ENCODE measurements at places on chromosomes 13 and 19. TPM values are rescaled to one million over a fixed set of nuclear protein-coding genes. Genes with fewer than 3 reads are reported as not detected.

ZFP14 gene
- total RNA-seq, result 2.2 TPM

KIRREL2 gene
- not detected for total RNA-seq

LRRC25 gene
- 0.44 TPM for total RNA-seq

PSG7 gene
- total RNA-seq, result not detected

NUMBL gene
- total RNA-seq, result 40.9 TPM

KLK11 gene
- total RNA-seq, result not detected

PIAS4 gene
- 29.9 TPM for total RNA-seq

APLP1 gene
- total RNA-seq, result 2.1 TPM

LAIR1 gene
- total RNA-seq, result not detected

MATK gene
- total RNA-seq, result not detected

NCR1 gene
- not detected for total RNA-seq

MTUS2 gene
- 0.57 TPM for total RNA-seq

KLF1 gene
- not detected for total RNA-seq

ZNF429 gene
- total RNA-seq, result 3.7 TPM

SCEL gene
- total RNA-seq, result under 0.01 TPM

ARHGAP33 gene
- total RNA-seq, result 5.0 TPM

SHISA7 gene
- not detected for total RNA-seq

INSR gene
- total RNA-seq, result 5.0 TPM

ZNF486 gene
- total RNA-seq, result 8.8 TPM

LRG1 gene
- total RNA-seq, result under 0.01 TPM

FGF22 gene
- not detected for total RNA-seq

OR7D2 gene
- not detected for total RNA-seq

PGLYRP1 gene
- not detected for total RNA-seq

INTS6 gene
- 40.9 TPM for total RNA-seq

KLK2 gene
- not detected for total RNA-seq

MISP3 gene
- 0.43 TPM for total RNA-seq

ZNF749 gene
- 7.4 TPM for total RNA-seq

KIR2DL4 gene
- total RNA-seq, result not detected

CEACAM3 gene
- total RNA-seq, result not detected

ZIC5 gene
- not detected for total RNA-seq

LGALS4 gene
- not detected for total RNA-seq

ZNF613 gene
- total RNA-seq, result 6.1 TPM

Measured in placental pericyte (primary cell).